ENCODE measurements at places on chromosomes 12 and 14.

DNA sequence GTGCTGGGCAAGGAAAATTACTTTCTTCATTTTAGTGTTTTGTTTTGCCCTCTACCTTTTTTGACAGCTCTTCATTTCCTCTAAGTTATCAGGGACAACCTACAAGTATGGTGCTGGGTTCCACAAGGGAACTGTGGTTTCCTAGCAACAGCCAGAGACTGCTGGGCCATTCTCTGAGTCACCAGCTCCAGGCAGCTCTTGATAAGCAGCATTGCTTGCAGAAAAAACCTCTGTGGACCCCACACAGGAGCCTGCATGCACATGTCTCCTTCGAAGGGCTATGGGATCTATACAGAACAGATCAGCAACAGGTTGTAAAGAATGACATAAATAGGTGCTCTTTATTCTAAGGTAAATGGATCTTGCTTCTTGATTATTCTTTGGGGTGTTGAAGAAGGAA lies 81.0 kb upstream of the CCDC196 start:
- no peak for DNase-seq

DNA sequence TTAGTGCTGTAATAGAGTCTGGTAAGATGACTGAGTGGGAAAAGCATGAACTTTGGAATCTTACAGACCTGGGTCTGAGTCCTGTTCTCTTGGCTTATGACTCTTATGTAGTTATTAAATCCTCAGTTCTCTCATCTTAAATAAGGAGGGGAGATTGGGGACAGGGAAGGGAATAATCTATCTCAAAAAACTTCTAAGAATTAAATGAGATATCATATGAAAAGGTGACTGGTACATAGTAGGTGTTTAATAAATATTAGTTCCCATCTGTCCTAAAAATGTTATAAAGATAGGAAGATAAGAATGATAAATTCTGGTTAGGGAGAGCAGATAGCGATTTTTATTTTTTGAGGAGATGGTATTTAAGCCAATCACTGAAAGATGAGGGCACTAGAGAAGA lies 119.1 kb downstream of the INSM2 start:
- DNase-seq: no peak

DNA sequence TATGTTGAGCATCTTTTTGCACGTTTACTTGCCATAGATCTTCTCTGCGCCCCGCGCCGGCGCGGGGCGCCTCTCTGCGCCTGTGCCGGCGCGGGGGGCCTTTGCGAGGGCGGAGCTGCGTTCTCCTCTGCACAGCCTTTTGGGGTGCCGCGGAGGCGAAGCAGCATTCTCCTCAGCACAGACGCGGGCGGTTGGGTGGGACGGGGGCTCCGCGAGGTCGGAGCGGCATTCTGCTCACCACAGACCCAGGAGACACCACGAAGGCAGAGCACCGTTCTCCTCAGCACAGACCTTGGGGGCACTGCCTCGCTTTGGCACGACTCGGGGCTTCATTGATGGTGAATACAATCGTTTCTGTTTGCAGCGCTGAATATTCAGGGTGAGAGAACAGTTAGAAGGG lies 28.5 kb upstream of the ANHX start:
- DNase-seq: no peak

- DNase-seq: no peak
Measured at GRCh38 chr14:88941414-88941813, 117.0 kb downstream of the TTC8 start.

DNA sequence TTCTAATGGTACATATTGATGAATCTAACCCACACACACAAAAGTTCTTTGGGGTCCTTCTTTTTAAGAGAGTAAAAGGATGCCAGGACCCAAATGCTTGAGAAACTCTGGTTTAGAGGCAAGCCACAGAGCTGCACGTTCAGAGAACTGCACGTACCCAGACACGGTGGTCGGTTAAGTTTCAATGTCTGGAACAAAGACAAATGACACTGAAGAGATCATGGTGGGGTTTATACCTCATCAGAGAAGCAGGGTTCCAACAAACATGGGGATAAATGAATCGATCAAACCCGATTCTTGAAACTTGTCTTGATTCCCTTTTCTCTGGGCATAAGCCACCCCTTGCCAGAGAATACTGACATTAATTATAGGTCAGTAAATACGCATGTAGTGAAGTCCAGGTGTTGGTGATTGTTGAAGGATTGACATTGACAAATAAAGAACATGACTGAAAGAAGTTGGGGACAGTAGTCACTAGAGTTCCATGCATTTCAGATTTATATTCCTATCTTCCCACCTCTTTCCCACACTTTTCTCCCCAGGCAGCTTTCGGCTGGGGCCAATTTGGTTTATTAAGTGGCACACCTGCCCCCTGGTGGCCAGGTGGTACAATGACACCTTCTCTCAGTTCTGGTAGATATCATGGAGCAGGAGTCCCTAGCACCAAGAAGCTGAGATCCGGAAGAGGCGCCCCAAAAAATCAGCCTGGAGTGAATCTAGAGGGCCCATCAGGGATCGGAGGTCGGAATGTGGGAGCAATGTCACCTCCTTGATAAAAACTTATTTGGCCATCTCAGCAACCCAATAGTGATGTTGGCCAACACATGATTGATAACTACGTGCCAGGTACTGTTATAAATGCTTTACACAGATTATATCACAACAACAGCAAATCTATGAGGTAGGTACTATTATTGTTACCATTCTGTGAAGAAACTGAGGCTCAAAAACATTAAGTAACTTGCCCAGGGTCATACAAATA lies 17.8 kb upstream of the HDAC7 start:
- no peak for DNase-seq

DNA sequence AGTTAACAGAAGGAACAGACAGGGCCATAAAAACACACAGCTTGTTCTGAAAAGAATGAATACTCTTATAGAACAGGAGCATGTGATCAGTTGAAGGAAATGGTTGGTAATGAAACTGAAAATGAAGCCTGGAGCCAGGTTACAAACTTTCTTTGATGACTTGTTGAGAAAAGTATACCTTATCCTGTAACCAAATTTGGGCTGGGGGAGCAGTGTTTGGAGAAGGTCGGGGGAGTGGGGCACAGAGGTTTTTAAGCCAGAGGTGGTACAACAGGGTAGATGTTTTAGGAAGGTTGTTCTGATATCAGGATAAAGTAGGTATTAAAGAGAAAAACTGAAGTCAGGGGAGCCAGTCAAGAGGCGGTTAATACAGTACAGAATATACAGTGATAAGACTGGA lies 8.2 kb downstream of the GOLT1B start:
- DNase-seq: no peak

DNA sequence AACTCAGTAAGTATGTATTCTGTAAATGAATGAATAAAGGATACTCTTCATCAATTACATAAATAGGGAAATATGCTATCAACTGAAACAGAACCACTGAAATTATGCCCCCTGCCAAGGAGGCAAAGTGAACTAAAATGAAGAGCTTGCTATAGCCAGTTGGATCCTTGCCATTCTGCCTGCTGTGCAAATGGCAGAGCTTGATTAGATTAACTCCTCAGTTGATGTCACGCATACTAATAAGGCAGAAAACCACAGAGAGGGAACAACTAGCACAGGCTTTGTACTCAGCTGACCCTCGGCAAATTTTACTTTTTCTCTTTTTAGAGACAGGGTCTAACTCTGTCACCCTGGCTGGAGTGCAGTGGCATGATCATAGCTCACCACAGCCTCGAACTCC lies 36.7 kb upstream of the FERMT2 start:
- no peak for DNase-seq

GRCh38 chr12:56930241-56930640 lies 4.0 kb downstream of the SDR9C7 start:
- DNase-seq: no peak
